ENCODE measurements at places on chromosomes 11 and 22. TPM values are rescaled to one million over a fixed set of nuclear protein-coding genes. Genes with fewer than 3 reads are reported as not detected.

DNA sequence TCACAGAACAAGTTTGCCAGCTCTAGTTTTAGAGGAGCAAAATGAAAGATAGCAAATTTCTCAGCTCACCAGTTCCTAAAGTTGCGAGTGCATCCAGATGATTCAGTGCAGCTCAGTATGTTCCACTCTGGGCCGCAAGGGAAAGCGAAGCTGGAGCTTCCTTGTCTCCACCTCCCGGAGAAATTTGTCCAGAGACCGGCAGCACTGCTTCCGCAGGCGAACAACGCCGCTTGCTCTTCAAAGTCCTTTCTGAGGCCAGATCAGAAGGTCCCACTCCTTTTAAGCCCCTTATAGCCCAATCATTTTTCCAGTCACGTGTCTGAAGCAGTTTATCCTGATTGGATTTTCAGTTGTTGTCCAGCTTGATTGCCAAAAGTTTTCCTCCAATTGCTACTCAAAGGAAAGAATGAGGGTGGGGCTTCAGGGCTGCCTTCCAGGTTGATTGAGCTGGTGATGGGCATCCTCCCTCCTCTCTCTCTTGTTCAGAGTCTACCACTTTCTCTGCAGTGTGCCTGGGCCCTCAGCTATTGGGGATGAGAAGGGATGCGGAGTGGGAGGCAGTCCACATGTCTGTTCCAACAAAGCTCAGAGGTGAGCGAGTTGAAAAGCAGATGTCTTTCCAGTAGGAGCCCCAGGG lies at the start of gene ZNF280A:
Gene ZNF280A, minus strand, starts transcription at position 251 of the 637 bp plus-strand sequence. CDS start 4,640 bp downstream, outside the sequence.
- DNase-seq = peak; percentile 48

- peak; percentile 84 for DNase-seq
Measured at GRCh38 chr11:116808262-116809175, 14.6 kb downstream of the APOA4 start.

DNA sequence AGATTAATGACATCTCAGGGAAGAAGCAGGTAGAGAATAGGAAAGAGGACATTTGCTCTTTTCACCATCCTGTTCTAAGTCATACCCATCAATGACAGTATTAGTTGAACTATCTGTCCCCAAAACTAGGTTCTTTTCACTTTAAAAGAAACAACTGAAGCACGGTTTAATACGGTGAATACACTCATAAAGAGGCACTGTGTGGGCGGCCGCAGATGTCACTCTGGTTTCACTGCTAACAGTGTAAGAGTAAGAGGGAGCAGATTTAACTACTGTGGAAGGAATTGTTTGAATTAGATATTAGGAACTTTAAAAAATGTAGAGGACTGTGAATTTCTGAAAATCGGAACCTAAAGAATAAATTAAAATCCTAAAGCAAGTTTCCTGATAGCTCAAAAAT lies 49.5 kb downstream of the VSIG10L2 start:
- no peak for DNase-seq

- DNase-seq = no peak
Measured at GRCh38 chr11:87437844-87438223, 400.1 kb downstream of the TMEM135 start.

- no peak for DNase-seq
Measured at GRCh38 chr22:47102648-47103047, 340.2 kb downstream of the TBC1D22A start.

GRCh38 chr11:57315491-57315890 lies 9.3 kb downstream of the TNKS1BP1 start:
- DNase-seq = no peak

GRCh38 chr11:14908214-14908880 lies 16.3 kb upstream of the CYP2R1 start:
- DNase-seq = peak; percentile 55

Gene OR5A1
- not detected for total RNA-seq

Gene ISX
- not detected for total RNA-seq

Gene FAM83F
- 0.18 TPM for total RNA-seq

All from cardiac muscle cell (in vitro differentiated cells and primary cell).